MG63 (cell line): ENCODE measurements at places on chromosomes 6 and 20. TPM values are rescaled to one million over a fixed set of nuclear protein-coding genes. Genes with fewer than 3 reads are reported as not detected.

DNA sequence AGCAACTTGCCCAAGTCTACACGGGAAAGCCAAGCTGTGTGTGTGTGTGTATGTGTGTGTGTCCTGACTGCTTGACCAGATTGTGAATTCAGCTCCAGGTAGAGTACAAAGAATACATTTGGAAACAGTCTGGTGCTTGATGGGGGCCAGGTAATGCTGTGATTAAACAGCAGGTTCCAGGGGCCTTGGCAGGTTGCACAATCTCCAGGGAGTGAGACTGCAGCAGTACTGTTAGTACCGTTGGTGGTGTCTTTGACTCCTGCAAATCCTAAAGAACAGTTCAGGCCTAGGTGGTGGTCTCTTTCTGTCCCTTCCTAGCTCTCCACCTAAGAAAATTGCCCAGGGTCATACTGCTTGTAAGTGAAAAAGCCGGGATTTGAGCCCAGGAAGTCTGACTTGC lies 11.2 kb upstream of the PSMF1 start:
- no peak for DNase-seq

DNA sequence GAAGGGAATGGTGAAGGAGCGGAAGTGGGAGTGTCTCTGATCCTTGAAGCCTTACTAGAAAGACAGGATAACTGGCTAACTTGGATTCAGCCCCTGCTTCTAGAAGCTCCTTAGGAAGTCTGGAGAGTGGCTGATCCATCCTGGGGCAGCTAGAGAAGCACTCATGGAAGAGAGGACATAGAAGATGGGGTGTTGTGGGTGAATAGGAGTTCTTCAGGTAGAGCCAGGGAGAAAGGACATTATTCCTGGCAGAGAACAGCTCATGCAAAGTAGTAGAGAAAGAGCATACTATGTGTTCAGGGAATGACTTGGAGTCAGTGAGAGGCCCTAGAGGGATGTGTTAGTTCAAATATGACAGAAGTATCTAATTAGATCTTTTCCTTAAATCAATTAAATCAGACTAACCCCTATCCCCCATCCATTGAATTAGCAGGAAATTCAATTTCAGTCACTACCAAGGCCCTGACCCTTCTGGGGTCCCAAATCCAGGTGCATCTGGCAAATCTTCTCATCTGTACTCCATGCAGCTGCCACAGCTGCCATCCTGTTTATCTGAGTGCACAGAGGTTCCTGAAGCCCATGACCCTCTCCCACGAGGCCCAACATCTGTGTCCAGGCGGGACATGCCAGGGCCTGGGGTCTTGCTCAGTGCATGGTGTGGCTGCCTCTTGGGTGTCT lies 130.7 kb downstream of the DHX35 start:
- DNase-seq = no peak

- DNase-seq = no peak
These were observed 11.8 kb upstream of the ZMYND8 start for GRCh38 chr20:47368301-47368700.

Gene C20orf202
- total RNA-seq = not detected in 2 replicates

Gene TMEM74B
- total RNA-seq = not detected in 2 replicates

Gene CLVS2
- not detected in 2 replicates for total RNA-seq

Gene ATG5
- total RNA-seq = 51.9 and 61.9 TPM in 2 replicates
